ENCODE measurements at places on chromosomes 5 and 9. TPM values are rescaled to one million over a fixed set of nuclear protein-coding genes. Genes with fewer than 3 reads are reported as not detected.

- DNase-seq, result no peak
Measured at GRCh38 chr5:160921423-160922285, 69.6 kb upstream of the ATP10B start.

DNA sequence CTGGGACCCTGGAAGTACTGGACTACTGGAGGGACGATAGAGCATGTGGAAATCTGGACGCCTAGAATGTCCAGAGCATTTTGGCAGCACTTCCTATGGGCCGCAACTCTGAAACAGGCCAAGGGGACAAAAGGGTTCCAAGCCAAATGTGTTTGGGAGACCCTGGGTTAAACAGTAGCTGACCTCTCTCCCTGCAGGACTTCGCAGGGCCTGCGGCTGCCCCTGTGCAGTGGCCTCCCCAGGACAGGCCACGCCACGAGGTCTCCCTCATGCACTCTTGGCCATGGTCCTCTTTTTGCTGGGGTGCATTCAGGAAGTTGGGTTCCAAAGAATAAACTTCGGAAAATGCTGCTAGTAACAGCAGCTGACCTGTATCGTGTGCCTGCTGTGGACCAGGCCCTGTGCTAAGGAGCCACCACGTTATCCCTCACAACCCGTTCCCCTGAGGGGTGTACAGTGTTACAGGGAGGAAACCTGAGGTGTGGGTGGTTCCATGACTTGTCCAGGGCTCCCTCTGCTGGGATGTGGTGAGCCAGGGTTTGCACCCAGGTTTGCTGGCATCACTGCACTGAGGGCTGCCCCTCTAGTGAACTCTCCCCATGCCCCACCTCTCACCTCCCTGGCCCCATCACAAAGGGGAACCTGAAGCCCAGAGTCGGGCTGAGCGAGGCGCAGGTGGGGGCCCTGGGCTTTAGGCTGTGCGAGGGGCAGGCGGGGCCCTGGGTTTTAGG is 79.4 kb downstream of the AMBP start:
- no peak for DNase-seq

GRCh38 chr9:129338724-129339430 is 160.8 kb upstream of the IER5L start:
- no peak for DNase-seq

DIPK1B gene
- total RNA-seq, result 49.2 TPM

DNA sequence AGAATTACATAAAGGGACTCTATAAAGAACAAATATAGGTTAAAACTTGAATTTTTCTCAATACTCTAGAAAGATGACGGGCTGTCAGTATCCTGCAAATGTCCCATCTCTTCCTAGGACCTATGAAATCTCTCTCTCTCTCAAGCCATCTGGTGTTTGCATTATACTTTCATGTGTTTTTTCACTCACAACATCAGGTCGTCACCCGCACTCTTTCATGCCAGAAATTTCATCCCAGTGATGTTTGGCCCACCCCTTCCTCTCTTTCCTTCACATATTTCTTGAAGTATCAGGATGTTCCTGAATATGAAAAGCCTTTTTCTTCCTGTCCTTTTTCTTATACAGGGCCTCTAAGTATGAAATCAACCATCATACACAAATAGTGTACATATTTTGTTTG is 63.3 kb upstream of the GAS1 start:
- no peak for DNase-seq

CDKN2B gene
- total RNA-seq, result not detected

- no peak for DNase-seq
Measured at GRCh38 chr5:83919071-83920041, 198.7 kb upstream of the HAPLN1 start.

- DNase-seq, result no peak
Measured at GRCh38 chr5:175021841-175022625, 297.7 kb downstream of the MSX2 start.

DNA sequence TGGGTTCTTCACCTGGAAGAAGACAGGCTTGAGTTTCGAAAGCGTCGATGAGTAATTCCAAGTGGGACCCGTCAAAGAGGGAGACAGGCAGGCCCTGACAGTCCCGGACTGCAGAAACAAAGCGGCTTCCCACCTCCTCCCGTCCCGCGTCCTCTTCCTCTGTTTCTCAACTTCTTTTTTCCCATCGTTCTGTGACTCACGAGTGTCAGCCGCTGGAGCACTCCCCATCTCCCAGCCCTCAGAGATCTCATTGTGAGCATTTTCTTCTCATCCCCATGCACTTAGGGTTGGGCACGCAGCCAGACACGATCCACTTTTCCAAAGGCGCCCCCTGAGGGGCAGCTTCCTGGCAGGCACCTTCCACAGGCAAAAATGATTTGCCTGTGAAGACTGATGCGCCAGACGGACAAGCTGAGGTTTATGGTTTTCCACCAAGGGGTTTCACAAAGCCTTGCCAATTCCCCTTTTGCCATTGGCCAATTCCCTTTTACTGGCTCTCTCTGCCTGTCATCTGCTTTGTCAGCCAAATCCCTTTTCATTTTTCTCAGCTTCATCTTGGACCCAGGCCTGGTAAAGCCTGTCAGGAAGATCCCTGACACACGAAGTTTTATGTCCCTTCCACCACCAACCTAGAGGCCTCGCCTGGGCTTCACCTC is 86.5 kb upstream of the ANKRD55 start:
- DNase-seq, result no peak
